Adrenal gland (tissue), 19 donors: ENCODE measurements at places on chromosomes 3 and 15. TPM values are rescaled to one million over a fixed set of nuclear protein-coding genes. Genes with fewer than 3 reads are reported as not detected.

SOX14 gene
- total RNA-seq, result not detected

- H3K27ac ChIP-seq, result no peak overlapping the region
- no peaks in the 10 kb centered on the region for H3K36me3 ChIP-seq
- H3K4me3 ChIP-seq, result no peak overlapping the region
- DNase-seq, result no peak
- no peaks in the 10 kb centered on the region for H3K4me1 ChIP-seq
Observed at GRCh38 chr15:72698938-72699337, 12.9 kb downstream of the BBS4 start.

RGMA gene
- 9.0 TPM for total RNA-seq

PLSCR2 gene
- total RNA-seq, result not detected

DNA sequence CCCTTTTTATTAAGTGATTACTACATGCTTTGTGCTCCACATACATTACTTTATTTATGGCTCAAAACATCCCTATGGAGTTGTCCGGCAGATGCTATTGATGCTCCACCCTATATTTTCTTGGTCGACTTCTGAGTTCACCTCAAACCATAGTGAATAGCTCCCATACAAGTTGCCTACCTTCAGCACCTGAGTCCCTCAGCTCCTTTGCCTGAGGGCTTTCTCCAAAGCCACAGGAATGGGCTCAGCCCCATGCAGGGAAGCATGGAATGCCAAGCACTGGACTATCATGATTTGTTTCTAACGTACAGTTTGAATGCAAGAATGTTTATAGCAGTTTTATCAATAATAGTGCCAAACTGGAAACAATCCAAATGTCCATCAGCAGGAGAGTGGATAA, 124.8 kb upstream of the TNIK start:
- no peaks in the 10 kb centered on the region for H3K27me3 ChIP-seq
- H3K4me3 ChIP-seq, result no peak overlapping the region
- no peaks in the 10 kb centered on the region for H3K4me1 ChIP-seq
- H3K27ac ChIP-seq, result no peak overlapping the region
- no peak for DNase-seq

TCF12 gene
- total RNA-seq, result 83.3 TPM

- H3K4me1 ChIP-seq, result no peaks in the 10 kb centered on the region
- no peaks in the 10 kb centered on the region for H3K36me3 ChIP-seq
- H3K4me3 ChIP-seq, result no peak overlapping the region
- no peaks in the 10 kb centered on the region for H3K27me3 ChIP-seq
Observed at GRCh38 chr15:75233504-75234190, 24.5 kb upstream of the GOLGA6C start.

- no peaks in the 10 kb centered on the region for H3K27me3 ChIP-seq
- no peaks in the 10 kb centered on the region for H3K4me1 ChIP-seq
- no peak overlapping the region for H3K4me3 ChIP-seq
- no peak for DNase-seq
- no peak overlapping the region for H3K27ac ChIP-seq
Observed at GRCh38 chr15:69782809-69783208, 314.9 kb downstream of the TLE3 start.

ROPN1 gene
- total RNA-seq, result not detected

GRCh38 chr3:16063603-16064002, 110.9 kb upstream of the GALNT15 start:
- H3K27me3 ChIP-seq, result no peaks in the 10 kb centered on the region
- no peak overlapping the region for H3K27ac ChIP-seq
- no peak overlapping the region for H3K4me3 ChIP-seq
- DNase-seq, result no peak
- peaks cover 47% of the 10 kb centered on the region for H3K4me1 ChIP-seq

ITIH1 gene
- not detected for total RNA-seq
